Left colon (tissue), 2 donors: ENCODE measurements at places on chromosomes 3 and 15. TPM values are rescaled to one million over a fixed set of nuclear protein-coding genes. Genes with fewer than 3 reads are reported as not detected.

The IQCF2 gene
- not detected for total RNA-seq

The C3orf20 gene
- total RNA-seq, result not detected

The MCF2L2 gene
- 1.1 TPM for total RNA-seq

The COLQ gene
- total RNA-seq, result 1.7 TPM

The CHP1 gene
- 410 TPM for total RNA-seq

The UPK1B gene
- not detected for total RNA-seq

The SLCO2A1 gene
- 57.7 TPM for total RNA-seq

The DUOXA1 gene
- total RNA-seq, result 1.6 TPM

The STAC gene
- total RNA-seq, result 0.24 TPM

The CMSS1 gene
- total RNA-seq, result 9.5 TPM

The SLC24A5 gene
- total RNA-seq, result not detected

The ISLR gene
- 10.2 TPM for total RNA-seq

The ARPP21 gene
- total RNA-seq, result not detected

The GPR156 gene
- not detected for total RNA-seq

The ECE2 gene
- total RNA-seq, result 0.24 TPM

The NR1I2 gene
- 90.8 TPM for total RNA-seq
